ENCODE measurements at places on chromosomes 3 and 15.

DNA sequence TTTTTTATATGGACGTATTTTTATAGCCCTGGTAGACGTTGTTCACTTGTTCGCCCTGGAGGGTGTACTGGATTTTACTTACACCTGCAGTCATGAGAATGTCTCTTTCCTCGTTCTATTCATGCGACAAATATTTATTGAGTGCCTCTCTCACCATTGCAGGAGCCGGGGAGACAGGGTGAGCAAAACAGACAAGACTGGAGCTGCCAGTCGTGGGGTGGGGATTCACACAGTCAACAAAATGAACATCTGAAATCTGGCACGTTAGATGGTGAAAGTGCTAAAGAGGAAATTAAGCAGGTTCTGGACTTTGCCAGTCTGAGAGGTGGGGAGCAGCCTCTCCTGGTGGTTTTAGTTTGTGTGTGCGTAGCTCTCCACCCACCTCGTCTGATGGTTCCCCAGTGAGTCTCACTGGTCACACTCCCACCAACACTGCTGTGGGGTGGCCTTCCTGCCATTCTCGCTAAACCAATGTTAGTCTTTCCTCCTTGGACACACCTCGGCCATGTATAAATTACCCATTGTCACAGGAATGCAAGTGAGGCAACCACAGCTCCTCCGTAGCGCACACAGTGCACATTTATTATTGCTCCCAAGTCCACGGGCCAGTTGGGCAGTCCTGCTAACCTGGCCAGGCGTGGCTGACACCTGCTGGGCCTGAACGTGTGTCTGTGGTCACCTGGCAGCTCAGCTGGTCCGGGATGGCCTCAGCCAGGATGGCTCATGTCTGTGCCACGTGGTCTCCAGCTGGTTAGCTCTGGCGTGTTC is 31.5 kb downstream of the FBLN2 start:
- DNase-seq = peak; percentile 55

DNA sequence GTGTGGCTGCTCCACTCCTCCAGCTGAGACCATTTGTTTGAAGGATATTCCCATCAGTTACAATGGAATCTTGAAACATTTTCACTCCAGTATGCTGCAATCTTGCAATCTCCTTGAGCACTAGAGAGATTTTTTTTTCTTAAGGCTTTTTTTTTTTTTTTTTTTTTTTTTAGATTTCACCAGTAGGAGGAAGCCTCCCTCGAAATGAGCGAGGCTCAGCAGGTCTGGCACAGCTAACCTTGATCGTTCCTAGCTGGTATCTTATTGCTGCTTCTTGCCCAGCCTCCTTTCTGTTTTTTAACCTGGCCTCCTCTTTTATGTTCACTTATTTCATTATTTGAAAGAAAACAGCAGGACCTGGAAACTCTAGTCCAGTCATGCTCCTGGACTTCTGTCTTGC is 48.1 kb downstream of the RAP2B start:
- peak; percentile 10 for DNase-seq

DNA sequence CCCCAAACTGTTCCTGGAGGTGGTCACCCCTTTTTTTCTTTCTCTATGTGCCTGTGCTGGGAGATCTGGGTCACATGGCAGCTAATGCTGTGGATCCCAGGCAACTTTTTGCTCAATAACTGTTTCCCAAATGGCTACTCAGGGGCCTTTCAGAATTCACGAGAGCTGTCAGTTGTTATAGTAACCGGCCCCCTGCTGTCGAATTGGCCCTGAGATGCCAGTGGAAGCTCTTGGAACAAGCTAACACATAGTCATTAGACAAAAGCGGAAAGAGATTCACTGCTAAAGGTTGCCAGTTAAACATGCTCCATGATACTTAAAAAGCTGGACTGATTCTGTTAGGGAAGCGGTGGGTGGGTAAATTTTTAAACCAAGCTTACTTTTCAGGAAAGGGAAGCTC is 144.1 kb downstream of the FEZF2 start:
- DNase-seq = no peak

DNA sequence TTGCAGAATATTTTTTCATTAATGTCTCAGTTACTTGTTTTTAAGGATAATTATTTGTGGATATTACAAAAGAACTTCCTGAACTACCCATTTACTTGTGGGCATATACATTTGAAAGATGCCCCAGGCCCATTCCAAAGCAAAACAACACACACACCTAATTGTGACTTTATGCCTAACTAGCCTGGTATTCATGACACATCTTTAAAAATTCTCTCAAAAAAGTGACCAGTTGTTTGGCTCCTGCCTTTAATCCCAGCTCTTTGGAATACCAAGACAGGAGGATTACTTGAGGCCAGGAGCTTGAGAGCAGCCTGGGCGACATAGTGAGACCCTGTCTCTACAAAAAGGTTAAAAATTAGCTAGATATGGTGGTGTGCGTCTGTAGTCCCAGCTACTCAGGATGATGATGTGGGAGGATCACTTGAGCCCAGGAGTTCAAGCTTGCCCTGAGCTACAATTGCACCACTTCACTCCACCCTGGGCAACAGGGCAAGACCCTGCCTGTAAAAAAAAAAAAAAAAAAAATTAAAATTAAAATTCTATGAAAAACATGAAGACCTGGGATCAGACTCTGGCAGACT is 51.7 kb upstream of the SLC4A7 start:
- peak; percentile 69 for DNase-seq

Data from A172 (cell line).